ENCODE measurements at places on chromosomes 16 and 17.

DNA sequence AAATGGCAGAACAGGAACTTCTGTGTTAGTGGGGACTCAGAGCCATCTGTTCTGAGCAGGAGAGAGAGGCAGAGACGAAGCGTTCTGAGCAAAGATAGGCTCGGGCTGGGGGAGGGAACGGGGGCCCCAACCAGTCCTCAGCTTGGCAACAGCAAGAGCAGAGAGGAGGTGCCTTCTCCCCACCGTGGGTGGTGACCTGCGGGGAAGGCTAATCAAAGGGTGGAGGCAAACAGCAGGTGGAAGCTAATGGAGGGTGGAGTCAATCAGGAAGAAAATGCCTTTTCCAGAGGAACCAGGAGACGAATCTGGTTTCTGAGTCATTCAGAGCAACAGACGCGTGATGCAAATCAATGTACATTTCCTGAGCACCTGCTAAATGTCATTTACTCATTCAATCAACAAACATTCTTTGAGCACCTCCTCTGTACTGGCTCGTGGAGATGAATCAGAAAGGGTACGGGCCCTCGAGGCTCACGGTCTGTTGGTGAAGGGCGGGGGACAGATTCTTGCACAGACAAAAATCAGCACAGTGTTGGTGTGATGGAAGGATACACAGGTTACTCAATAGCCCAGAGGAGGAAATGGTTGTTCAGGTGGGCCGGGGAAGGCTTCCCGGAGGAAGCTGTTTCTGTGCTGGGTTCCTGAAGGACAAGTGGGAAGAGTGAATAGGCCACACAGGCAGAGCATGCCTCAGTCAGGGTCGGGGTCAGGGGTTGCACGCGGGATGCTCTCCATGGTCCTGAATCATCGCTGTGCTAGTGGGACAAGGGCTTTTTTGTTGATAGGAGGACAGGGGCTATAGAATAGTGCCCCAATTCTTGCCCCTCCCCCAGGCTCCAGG lies 5.7 kb upstream of the SPNS2 start:
- DNase-seq: no peak

DNA sequence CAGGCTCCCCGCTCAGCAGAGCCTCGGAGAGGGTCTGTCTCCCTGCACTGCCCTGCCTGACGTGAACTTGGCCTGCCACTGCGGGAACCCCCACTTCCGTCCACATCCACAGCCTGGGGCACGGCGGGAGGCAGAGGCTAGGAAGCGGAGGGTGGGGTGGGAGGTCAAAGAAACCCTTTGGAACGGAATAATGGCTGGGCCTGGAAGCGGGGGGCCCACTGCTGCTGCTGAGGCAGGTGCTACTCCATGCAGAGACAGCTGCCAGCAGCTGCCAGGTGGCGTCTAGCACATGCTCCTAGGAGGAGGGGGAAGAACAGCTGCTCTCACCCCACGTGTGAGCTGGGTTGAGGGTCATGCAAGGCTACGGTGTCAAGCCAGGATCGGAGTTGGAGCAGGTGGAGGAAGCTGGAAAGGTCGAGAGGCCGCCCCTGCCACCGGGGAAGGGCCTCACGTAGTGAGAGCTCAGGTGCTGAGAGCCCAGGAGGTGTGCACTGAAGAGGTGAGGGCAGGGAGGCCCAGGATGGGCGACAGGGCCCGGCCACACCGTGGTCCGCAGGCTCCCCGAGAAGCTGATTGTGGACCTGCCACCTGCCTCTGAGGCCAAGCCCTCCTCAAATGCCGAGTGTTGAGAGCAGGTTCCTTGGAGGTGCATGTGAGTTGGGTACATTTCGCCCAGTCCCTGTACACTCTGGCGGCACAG lies 9.8 kb downstream of the FSCN2 start:
- DNase-seq: no peak

- no peak for DNase-seq
Measured at GRCh38 chr17:35021520-35022380, 41.4 kb downstream of the LIG3 start.

DNA sequence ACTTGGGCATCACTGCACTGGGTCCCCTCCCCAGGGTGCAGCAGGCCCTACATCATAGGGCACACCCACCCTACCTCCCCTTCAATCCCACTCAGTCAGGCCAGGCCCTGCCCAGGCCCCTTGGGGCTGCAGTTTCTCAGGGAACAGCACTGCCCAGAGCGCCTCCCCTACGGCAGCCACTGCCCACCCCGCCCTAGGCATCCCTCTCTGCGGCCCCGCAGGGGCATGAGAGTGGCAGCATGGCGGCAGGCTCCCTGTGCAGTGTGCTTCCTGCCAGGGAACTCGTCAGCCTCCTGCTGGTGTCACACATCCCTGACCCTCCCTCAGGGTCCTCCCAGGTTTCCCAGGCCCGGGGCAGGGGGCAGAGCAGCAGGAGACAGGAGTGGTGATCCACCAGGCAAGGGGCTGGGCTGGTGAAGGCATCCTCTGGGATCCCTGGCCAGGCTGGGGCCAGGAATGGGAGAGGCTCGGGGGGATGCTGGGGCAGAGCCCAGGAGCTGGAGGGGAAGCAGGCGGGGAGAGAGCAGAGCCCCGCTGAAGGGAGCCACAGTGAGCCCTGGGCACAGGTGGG lies 16.2 kb upstream of the BAHCC1 start:
- DNase-seq: no peak

DNA sequence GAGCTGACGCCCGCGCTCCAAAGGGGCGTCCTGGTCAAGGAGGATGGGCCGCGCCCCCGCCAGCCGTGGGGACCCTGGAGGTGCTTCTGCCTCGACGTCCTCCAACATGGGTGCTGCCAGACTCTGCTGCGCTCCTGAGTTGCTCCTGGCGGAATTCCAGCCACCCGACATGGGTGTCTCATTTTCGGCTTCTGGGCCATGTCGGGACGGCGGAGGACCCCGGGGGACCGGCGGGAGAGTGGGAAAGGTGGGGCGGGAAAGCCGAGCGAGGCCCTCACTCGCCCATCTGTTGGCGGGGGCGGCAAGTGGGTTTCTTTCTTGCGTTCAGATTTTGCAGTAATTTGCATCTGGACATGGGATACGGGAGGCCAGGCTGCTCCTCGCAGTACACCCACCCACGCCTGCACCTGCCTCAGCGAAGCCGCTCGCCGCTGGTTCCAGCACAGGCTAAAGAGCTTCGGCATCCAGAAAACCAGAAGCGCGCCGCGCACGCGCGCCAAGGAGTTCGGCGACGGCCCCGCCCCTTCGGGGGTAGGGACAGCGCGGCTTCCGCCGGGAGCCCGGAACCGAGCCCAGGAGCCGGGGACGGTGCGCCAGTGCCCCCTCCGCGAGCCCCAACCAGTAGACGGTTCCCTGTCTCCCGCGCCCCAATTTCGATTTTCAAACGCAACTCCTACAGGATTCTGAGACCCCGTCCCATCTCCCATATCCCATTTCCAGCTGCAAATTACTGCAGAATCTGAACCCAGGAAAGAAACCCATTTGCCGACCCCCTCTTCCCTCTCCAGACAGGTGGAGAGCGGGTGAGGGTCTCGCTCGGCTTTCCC lies at the start of gene ARMC7:
Gene ARMC7, plus strand, starts transcription at position 563 of the 827 bp plus-strand sequence. CDS start 320 bp downstream, outside the sequence.
- DNase-seq: peak; percentile 30

- DNase-seq: no peak
Measured at GRCh38 chr16:68900009-68900408, 56.7 kb downstream of the TANGO6 start.

- no peak for DNase-seq
Measured at GRCh38 chr16:21026846-21027245, 123.8 kb downstream of the DNAH3 start.

GRCh38 chr17:6753006-6753445 lies 2.8 kb upstream of the XAF1 start:
- DNase-seq: no peak

DNA sequence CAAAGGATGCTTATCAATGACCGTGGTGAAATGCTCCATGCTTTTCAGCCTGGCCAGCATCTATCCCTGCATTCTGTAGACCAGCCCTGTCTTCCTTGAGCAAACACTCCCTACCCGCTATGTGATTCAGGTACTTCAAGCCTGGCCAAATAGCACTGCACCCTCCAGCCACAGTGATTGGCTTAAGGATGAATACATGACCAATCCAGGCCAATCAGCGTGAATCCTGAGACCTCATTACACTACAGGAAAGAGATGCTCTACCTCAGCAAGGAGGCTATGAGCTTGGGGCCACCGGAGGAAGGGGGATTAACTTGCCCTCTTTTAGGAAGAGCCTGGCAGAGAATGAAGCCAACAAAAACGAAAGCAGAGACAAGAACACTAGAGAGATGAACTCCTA lies 162.5 kb downstream of the ZNF423 start:
- no peak for DNase-seq

GRCh38 chr17:57956291-57957119 lies 1.3 kb upstream of the CUEDC1 start:
- no peak for DNase-seq
